ENCODE measurements at places on chromosomes 16 and 17.
A peak's percentile ranks its signal among the peaks of the same experiment; 100 is the strongest.

DNA sequence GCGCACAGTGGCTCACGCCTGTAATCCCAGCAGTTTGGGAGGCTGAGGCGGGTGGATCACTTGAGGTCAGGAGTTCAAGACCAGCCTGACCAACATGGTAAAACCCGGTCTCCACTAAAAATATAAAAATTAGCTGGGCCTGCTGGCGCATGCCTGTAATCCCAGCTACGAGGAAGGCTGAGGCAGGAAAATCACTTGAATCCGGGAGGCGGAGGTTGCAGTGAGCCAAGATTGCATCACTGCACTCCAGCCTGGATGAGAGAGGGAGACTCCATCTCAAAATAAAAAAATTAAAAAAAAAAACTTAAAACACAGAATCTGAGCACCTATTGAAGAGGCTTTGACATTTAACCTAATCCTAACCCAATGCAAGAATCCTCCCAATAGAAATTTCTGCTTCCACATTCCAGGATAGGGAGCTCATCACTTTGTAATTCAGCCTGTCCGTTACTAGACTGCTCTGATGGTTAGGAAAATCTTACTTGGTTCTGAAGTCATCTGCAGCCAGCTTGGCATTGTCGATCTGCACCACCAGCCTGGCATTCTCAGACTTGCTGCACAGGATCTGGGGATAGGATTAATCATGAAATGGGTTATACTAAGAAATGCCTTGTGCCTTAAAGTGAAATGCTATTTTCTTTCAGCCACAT lies 2.1 kb downstream of the KRT33B start:
- no peak for DNase-seq

DNA sequence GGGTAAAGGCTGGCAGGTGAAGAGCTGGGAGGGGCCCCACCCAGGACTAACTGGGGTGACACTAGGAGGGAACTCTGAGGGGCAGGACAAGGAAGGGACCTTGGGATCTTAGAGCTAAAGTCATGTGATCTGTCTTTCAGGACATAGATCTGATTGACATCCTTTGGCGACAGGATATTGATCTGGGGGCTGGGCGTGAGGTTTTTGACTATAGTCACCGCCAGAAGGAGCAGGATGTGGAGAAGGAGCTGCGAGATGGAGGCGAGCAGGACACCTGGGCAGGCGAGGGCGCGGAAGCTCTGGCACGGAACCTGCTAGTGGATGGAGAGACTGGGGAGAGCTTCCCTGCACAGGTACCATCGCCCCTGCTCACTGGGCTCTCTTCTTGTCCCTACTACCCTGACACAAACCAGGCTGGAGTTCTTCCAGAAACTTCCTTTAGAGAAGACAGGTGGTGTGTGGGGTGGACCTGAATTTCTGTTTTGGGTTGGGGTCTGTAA lies 8.1 kb downstream of the NFE2L1 start:
- peak; percentile 42 for DNase-seq

- no peak for DNase-seq
Measured at GRCh38 chr16:12411516-12411915, 392.2 kb downstream of the CPPED1 start.

DNA sequence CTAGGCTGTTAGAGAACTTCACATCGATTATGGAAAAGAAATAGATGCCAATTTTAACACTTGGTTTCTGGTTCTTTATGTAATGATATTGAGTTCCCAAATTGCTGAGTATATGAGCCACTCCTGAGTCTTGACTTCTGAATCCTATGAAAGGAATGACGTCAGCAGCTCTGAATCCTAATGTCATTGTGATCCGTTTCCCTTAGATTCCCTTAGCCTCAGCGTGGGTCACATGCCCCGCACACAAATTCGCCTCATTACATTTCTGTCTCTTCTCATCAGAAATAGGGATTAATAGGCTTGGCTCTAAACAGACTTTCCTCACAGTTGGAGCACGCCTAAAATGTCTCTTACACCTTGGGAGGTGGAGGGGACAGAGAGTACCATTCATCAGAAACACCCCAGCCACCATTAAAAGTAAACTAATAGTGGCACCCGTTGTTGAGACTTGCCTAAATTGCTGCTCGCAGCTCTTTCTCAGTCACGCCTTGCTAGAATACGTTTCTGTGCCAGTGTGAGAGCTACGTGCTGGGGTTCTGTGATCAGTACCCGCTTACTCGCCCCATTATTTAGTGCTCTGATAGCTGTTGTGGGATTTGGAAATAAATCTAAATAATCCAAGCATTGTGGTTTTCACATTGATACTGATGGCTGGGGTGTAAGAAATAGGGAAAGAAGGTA lies 7.1 kb downstream of the MRM3 start:
- no peak for DNase-seq

DNA sequence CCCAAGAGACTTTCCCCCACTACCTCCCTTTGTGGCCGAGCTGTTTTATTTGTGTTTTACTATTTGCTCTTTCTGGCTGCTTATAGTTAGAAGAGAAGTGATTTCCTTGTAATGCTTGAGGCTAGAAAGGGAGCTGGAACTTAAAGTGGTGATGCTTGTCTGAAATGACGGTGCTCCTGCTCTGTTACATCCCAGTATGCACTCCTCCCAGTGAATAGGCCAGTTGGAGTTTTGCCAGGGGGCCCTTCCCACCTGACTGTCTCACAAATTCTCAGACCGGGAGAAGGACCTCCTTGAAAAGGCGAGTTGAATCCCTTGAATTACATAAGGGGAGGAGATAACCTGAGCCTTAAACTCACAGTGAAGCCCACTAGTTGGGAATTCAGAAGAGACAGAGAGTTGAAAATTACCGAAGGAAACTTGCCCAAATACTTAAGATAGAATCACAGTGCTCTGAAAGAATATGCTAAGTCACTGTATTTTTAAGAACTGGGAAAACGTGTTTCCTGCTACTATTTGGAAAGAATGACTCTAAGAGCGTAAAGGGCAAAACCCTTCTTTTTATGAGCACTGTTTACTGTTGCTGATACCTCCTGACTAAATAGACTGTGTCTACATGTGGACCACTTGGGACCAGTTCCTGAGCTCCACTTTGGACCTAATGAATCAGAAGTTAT lies 84.7 kb upstream of the CLEC3A start:
- DNase-seq: no peak

- no peak for DNase-seq
Measured at GRCh38 chr17:14732211-14732610, 431.3 kb downstream of the HS3ST3B1 start.

- DNase-seq: peak; percentile 75
Measured at GRCh38 chr17:9239793-9240658, 218.7 kb downstream of the NTN1 start.

DNA sequence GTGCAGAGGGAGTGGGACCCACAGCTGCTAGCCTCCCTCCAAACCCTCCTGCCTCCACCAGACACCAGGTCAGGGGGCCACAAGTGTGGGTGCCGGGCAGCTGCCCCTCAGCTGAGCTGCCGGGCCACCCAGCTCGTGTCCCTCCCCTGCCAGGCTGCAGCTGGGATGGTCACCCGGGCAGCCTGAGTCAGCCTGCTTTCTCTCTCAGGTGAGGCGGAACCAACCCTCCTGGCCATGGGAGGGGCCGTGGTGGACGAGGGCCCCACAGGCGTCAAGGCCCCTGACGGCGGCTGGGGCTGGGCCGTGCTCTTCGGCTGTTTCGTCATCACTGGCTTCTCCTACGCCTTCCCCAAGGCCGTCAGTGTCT lies 6.9 kb downstream of the SLC16A3 start:
- no peak for DNase-seq

DNA sequence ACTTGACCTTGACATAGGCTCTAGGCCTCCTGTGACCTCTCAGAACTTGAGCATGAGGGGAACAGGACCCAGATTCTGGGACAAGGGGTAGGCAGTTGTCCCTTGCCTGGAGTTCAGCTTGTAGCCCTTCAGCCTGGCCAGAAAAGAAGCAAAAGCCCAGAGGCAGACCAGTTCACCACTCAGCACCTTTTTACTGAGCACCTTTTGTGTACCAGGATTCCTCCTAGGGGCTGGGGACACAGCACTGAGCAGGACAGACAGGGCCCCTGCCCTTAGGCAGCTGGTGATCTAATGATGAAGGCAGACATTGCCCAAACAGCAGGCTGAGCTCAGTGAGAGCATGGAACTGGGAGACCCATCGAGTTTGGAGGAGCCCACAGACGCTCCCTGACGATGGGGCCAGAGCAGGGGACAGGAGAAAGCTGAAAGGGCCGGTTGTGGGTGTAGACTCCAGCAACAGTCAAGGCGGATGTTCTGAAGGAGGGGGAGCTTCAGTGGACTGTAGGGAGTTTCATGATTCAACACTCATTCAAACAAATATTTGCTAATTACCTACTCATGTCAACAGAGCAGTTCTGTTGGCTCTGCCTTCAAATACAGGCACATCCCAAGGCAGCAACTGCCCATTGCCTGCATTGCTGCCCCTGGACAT lies 32.0 kb downstream of the SBK1 start:
- no peak for DNase-seq

DNA sequence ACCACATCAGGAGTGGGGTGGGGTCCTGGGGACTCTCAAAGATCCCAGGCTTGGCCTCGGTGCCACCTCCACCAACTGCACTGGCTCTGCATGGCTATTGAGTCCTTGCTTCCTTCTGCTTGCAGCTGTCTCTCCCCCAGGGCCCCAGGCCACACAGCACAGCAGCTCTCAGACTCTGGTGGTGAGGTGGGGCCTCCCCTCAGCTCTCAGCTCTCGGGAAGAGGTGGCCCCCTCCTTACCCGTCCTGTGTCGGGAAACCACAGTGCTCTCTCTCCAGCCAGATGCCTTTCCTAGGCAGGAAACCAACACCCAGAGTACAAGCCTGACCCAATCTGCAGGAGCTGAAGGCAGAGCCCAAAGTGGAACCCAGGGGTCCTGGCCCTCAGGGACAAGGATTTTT lies 18.5 kb downstream of the SRCIN1 start:
- no peak for DNase-seq

DNA sequence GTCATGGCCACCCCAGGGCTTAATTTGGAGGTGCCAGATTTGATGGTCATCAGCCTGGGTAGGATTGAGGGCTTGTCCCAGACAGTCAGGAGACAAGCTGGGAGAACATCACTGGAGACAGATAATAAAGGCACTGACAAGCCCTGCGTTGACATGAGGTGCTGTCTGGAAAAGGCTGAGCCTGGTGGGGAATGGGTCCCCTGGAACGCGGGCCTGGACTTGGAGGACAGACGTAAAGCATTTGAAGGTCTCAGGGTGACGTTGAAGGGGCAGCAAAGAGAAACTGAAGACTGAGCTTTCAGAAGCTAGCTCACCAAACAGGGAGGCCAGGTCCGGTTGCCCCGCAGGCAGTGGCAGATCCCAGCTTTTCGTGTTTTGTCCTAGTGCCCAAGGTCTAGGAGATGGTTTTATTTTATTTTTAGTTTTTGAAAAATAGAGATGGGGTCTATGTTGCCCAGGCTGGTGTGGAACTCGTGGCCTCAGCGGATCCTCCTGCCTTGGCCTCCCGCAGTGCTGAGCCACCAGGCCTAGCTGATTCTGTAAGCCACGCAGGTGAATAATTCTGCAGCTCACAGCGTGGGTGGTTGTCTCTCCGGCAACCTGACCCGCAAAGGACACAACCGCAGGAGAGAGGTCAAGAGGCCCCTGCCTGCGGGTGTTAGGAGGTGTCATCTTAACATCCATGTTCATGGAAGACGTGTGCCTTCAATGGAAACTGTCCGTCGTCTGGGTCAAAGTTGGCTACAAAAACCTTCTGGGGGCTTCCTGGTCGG lies 37.6 kb downstream of the METRNL start:
- no peak for DNase-seq

DNA sequence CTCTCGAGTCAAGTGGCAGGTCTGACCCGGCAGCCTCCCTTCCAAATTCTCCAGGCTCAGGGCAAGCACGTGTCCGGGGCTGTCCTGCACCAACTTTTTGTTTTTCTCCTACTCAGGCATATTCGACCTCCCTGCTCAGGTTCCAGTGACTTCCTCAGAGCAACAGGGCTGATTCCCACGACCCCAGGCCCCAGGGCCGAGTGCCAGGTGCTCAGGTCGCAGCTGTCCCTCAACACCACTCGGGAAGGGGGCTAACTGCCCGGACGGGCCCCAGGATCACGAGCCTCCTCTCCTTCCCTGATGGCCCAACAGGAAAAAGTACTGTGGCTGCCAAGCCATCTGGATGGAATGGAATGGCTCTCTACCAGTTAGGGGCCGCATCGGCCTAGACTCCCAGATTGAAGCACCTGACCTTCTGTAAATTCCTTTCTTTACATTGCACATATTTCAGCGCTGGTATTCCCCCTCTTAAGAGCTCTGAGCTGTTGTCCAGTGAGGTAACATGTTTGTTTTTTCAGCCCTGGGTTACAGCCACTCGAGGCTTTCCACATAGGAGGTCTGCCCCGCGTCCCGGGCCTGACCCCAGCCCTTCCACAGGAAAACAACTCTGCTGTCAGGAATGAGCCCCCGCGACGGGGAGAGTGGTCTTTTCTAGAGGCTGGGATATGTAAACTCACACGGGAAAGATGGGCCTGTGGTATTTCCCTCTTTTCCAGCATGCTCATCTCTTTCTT lies 25.0 kb downstream of the NXN start:
- DNase-seq: no peak

DNA sequence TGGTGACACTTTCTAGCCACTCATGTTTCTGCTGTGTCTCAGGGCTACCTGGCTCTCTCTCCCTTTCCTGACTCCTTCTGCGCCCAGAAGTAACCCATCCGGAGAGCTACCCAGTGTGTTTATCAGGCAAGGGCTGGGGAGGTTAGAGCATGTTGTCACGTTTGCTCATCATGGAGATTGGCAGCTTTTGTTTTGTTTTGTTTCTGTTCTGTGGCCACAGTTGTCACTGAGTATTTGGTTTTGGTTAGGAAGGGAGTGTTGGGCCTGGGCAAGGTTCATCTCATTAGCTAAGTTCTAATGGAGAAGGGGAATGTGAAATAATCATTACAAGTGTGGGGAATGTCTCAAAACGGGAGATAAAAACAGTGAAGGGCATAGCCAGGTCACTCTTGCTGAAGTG lies 390.8 kb downstream of the CPPED1 start:
- DNase-seq: no peak

GRCh38 chr17:79574108-79574507 lies 36.7 kb downstream of the RBFOX3 start:
- DNase-seq: no peak

- no peak for DNase-seq
Measured at GRCh38 chr17:65292430-65292829, 155.3 kb downstream of the RGS9 start.

DNA sequence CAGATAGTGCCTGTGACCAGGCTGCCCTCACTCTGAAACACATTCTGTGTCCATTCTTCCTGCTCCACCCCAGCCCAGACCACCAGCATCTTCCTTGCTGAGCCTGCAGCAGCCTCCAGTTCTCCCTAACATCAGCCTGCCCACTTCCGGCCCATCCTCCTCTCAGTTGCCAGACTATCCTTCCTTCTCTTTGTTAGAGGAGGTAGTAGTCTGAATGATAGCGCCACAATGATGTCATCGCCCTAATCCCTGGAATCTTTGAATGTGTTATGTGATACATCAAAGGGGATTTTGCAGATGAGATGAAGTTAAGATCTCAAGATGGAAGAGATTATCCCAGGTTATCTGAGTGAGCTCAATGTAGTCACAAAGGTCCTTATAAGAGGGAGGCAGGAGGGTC lies 3.2 kb upstream of the ZDHHC1 start:
- DNase-seq: no peak

- DNase-seq: no peak
Measured at GRCh38 chr16:82741073-82741615, 114.4 kb downstream of the CDH13 start.

Data from stimulated activated naive CD8-positive, alpha-beta T cell treated with anti-CD3 and anti-CD28 coated beads, Interleukin-15, amount 100 ng/mL, for 72 hours (primary cell).